ENCODE measurements at places on chromosomes 12 and 14.
A peak's percentile ranks its signal among the peaks of the same experiment; 100 is the strongest.

DNA sequence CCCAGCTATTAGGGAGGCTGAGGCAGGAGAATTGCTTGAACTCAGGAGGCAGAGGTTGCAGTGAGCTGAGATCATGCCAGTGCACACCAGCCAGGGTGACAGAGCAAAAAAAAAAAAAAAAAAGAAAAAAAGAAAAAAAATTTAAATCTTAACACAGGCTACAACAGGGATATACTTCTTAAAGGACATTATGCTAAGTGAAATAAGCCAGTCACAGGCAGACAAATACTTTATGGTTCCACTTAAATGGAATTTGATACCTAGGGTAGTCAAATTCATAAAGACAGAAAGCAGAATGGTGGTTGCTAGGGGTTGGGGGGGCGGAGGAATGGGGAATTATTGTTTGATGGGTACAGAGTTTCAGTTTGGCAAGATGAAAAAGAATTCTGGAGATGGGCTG lies 14.8 kb upstream of the PPTC7 start:
- no peaks in the 10 kb centered on the region for H3K36me3 ChIP-seq
- no peak for DNase-seq
- peaks cover 22% of the 10 kb centered on the region for H3K4me1 ChIP-seq

DNA sequence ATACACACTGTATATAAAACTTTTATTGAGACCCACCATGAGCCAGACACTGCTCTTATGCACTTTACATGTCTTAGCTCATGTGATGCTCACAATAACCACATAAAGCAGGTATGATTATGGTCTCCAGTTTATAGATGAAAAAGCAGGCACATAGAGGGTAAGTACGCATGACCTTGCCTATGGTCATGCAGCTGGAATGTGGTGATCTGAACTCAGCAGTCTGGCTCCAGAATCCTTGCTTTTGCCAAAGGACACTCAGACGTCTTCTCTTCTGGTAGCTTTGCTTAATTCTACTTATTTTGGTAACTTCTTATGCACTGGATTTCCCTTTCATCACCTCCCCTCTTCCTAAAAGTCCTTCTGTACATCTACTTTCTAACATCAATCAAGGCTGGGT lies 103.3 kb upstream of the CRY1 start:
- no peaks in the 10 kb centered on the region for H3K36me3 ChIP-seq
- no peak overlapping the region for H3K4me3 ChIP-seq
- no peaks in the 10 kb centered on the region for H3K4me1 ChIP-seq
- no peak overlapping the region for H3K27ac ChIP-seq
- DNase-seq: no peak
- H3K27me3 ChIP-seq: no peaks in the 10 kb centered on the region

DNA sequence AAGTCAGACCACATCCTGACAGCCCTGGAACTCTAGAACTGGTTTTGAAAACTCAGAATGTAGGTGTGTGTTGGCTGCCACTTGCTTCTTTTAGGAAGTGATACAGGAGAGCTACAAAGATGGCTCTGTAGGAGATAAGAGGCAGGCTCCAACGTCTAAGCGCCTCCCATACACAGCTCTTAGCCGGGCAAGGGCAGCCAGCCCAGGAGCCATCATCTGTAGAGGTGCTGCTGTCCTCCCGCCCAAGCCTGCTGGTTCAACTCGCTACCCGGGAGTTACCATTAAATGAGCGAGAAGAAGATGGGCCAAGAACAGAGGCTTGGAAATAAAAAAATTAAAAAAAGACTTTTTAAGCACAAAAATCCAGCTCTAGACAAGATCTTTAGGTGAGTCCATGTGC lies 61.2 kb upstream of the DIO3 start:
- H3K27me3 ChIP-seq: no peaks in the 10 kb centered on the region
- H3K27ac ChIP-seq: no peak overlapping the region
- DNase-seq: peak; percentile 32
- H3K4me3 ChIP-seq: no peak overlapping the region

- H3K4me3 ChIP-seq: no peak overlapping the region
Measured at GRCh38 chr14:45015133-45015532, 53.1 kb downstream of the TOGARAM1 start.

- DNase-seq: peak; percentile 67
- H3K27me3 ChIP-seq: peaks cover 86% of the 10 kb centered on the region
- H3K36me3 ChIP-seq: no peaks in the 10 kb centered on the region
- peaks cover 11% of the 10 kb centered on the region for H3K4me1 ChIP-seq
- no peak overlapping the region for H3K27ac ChIP-seq
- H3K4me3 ChIP-seq: no peak overlapping the region
Measured at GRCh38 chr14:104970231-104971068, 7.7 kb downstream of the AHNAK2 start.

- H3K4me1 ChIP-seq: peaks cover 35% of the 10 kb centered on the region
- no peak for DNase-seq
- no peaks in the 10 kb centered on the region for H3K27me3 ChIP-seq
- H3K4me3 ChIP-seq: no peak overlapping the region
- no peaks in the 10 kb centered on the region for H3K36me3 ChIP-seq
Measured at GRCh38 chr12:104627990-104628830, 171.5 kb downstream of the CHST11 start.

DNA sequence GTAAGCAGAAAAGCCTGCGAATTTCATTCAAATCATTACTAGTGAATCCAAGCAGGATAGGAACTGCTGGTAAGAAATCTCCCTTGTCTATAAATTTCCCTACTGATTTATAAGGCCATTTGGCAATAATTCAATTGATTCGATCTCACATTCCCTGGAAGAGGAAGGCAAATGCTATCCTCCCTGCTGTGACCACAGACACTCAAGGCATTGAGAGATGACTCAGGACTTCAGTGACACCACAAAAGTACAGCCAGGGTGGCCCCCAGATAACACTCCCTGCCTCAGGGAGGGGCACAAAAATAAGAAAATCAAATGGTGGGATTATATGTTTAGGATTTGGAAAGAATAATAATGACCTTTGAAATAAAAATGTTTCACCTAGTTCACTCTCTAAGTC lies 162.7 kb downstream of the GRIP1 start:
- no peaks in the 10 kb centered on the region for H3K4me1 ChIP-seq
- no peaks in the 10 kb centered on the region for H3K36me3 ChIP-seq
- no peaks in the 10 kb centered on the region for H3K27me3 ChIP-seq
- H3K4me3 ChIP-seq: no peak overlapping the region
- no peak for DNase-seq

DNA sequence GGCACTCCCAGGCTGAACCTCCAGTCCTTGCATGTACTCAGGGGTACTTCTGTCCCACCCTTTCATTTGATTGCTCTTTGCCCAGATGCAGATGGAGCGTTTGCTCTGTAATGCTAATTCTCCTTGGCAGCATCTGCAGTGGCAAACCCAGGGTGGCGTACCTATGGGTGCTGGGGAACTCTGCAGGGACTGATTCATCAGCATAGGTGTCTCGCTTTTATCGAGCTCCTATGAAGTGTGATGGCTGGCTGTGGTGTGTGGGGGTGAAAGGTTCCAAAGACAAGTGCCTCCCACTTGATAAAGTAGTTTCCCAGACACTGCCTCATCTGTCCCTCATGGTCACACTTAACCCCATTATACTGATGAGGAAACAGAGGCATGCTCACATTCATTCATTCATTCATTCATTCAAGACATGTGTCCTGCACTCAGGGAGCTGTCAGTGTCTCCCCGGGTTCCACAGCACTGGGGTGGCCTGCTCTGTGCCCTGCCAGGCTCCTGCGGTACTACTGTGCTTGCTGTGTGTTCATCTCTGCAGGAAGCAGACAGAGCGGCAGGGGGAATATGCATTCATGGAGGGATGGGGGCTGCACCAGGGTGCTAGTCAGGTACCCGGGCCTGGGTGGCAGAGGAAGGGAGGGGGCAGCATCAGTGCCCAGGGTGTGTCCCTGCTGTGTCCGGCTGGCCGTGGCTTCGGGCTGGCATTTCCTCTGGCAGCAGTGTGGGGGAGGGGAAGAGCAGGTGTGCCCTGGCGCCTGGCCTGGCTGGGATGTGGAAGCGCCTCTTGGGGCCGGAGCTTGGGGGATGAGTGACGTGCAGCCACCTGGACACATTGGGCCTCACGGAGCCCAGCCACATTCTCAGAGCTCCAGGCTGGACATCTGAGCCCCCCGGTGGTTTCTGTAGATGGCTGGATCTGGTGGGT lies 110.9 kb downstream of the TSPAN9 start:
- H3K27me3 ChIP-seq: no peaks in the 10 kb centered on the region
- H3K4me1 ChIP-seq: peaks cover 31% of the 10 kb centered on the region
- no peak overlapping the region for H3K4me3 ChIP-seq
- H3K36me3 ChIP-seq: no peaks in the 10 kb centered on the region
- DNase-seq: no peak

DNA sequence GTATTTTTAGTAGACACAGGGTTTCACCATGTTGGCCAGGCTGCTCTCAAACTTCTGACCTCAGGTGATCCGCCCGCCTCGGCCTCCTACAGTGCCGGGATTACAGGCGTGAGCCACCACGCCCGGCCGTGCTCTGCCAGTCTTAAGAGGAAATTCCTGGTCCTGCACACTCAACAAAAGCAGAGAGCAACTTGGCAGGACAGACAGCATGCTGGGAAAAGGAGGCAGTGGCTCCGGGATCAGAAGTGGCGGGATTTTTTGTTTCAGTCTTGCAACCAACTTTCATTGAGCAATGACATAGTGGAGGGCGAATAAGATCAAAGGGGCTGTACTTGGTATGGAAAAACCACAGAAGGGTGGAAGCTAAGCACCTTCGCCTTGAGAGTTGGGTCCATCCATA lies 2.1 kb downstream of the CKAP4 start:
- H3K27me3 ChIP-seq: peaks cover 25% of the 10 kb centered on the region
- peak overlapping the region; percentile 65 for H3K4me3 ChIP-seq
- peak overlapping the region; percentile 97 for H3K27ac ChIP-seq

Measured in spleen (tissue), 13 donors.